ENCODE measurements at places on chromosomes 12 and 14.

DNA sequence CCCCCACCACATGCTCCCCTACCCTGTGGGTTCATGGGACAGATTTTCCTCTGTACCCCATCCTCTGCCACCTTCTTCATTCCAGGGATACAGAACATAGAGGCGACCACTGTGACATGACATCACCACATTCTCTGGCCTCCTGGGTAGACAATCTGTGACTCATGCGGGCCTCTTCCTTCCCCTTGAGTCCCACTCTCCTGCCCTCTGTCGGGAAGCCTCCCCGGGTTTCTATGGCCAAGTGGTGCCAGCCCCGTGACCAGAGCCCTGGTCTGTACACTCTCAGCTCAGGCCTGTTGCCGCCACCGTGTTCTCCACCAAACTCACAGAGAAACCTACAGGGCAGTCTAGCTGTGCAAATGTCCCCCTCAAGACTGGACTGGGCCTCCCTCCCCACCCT lies 8.0 kb downstream of the CLMN start:
- DNase-seq = no peak

DNA sequence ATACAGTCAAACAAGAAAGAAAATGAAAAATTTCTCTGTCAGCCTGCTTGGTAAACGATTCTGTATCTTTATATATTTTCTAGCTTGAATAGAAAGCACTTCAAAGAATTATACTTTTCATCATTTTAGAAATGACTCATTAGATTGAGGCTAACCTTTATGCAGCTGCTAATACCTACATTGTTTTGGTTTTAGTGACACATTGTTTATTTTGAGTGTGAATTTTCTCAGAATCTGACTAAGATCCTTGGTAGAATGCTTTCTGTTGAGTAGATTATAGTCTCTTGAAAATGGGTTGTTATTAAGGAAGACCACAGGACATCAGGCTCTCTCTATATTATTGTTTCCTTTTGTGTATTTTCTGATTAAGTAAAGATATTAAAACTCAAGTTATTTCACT lies at the start of gene PMCH:
Gene PMCH (minus strand): TSS at position 45 of the 400 bp plus-strand sequence. CDS start 63 bp downstream, outside the sequence.
- no peak for DNase-seq

GRCh38 chr12:123237646-123238329 lies 4.6 kb downstream of the MTRFR start:
- peak; percentile 68 for DNase-seq

- DNase-seq = no peak
Observed at GRCh38 chr12:75954041-75954440, 77.5 kb downstream of the PHLDA1 start.

DNA sequence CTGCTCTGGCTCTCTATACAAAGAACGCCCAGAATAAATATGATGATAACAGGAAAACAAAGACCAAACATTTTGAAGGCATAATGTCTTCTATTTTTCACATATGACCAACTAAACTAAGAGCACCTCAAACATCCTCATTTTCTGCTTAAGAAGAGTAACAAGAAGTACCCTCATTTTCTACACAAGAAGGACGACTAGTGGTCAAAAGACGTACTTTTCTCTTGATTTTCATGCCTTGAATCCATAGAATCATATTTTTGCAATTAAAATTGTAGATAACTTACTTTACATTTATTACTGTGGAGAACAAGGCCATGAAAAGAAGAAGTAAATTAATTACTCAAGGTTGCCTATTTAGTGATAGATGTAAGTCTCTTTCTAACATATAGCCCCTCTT lies 358.6 kb downstream of the DUSP6 start:
- DNase-seq = no peak

GRCh38 chr12:46847001-46847400 lies 21.2 kb upstream of the SLC38A4 start:
- no peak for DNase-seq

- no peak for DNase-seq
Observed at GRCh38 chr14:32627545-32628298, 298.6 kb downstream of the AKAP6 start.

DNA sequence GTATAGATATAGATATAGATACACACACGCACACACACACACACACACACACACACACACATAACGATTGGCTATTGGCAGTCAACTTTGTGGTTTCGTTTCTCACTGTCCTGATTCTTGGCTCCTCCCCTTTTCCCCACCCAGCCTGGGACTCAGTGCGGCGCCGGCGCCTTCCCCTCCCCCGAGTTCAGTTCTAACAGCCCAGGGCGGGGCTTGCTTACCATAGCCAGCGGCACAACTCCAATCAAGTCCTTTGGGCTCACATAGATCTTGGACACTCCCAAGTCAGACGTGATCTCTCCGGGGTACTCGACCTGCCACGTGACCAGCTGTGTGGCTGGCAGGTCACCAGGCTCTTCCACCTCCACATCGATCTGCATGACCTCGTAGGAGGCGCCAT lies 484.1 kb downstream of the GLT1D1 start:
- DNase-seq = no peak

GRCh38 chr14:22225516-22226140 lies 363.4 kb downstream of the DAD1 start:
- no peak for DNase-seq

GRCh38 chr14:91732439-91732838 lies 553 bp upstream of the CATSPERB start:
- no peak for DNase-seq

- no peak for DNase-seq
Observed at GRCh38 chr14:70931008-70931407, 23.7 kb downstream of the PCNX1 start.

- DNase-seq = no peak
Observed at GRCh38 chr14:90720336-90720735, 95.9 kb downstream of the TTC7B start.

DNA sequence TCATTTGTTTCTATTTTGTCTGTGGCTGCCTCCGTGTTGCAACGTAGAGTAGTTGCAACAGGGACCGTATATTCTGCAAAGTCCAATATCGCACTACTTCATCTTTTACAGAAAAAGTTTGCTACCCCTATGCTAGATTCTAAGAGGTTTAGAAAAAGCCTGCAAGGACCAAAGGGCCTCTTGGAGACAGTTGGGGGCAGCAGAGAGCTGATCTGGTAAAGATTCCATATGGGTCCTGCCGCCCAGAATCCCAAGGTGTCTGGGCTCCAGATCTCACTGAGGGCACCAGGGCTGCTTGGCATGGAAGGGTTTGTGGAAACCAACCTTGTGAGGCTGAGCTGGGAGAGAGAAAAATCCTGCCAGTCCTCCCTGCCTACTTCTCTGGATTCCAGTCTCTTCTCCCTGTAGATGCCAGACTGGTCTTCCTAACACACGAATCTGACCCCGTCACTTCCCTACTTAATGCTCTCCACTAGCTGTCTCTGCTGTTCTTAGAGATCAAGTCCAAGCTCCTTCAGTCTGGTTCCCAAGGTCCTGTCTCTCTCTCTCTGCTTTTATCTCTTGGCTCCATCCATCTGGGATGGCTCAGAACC lies 74.6 kb downstream of the GLRX5 start:
- DNase-seq = no peak

- no peak for DNase-seq
Observed at GRCh38 chr12:81295251-81295650, 217.4 kb downstream of the ACSS3 start.
